ENCODE measurements at places on chromosomes 13 and 19.

- DNase-seq = no peak
Measured at GRCh38 chr19:650121-650520, 10.4 kb downstream of the FGF22 start.

DNA sequence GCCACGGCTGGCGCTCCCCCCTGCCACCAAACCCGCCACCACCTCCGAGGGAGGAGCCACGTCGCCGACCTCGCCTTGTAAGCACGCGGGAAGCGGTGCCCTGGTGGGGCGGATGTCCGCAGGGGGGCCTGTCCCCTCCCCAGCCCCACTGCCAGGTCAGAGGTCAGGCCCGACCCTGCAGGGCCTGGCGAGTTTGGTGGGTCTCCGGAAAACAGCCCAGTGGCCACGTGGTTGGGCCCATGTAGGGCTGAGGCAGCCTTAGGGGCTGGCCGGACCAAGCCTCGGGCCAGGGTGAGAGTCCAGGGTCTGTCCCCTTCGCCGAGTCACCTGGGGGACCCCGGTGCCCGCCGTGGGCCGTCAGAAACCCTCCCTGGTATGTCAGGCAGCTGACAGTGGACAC is 26.5 kb downstream of the SMIM24 start:
- no peak for DNase-seq

DNA sequence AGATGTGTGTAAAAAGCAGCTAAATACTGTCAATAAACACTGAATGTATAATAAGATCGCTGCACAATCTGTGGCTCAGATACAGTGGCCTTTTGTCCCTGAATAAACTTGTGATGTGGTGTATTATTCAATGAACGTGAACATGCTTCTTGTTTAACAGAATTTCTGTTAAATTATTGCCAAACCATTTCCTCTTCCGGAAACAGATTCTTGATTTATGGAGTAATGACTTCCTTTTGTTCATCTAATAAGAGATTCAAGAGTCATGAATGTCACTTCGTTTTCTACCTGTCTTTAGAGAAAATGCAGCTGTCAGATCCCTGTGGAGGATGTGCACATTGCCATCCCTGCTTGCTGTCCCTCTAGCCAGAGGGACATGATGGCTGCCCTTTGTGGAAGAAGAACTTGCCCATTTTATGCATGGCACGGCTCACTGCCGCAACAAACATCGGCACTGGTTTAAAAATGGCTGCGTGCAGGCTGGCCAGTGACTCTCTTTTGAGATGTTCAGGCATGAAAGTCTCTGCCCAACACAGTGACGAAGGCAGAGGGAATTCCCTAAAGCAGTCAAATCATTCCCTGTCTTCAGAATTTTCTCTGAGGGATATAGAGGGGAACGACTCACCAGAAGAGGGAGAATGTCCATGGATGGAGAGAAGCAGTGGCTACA is 3.1 kb upstream of the TNFSF13B start:
- peak; percentile 60 for DNase-seq

- no peak for DNase-seq
Measured at GRCh38 chr19:33595783-33596182, 26.0 kb upstream of the CHST8 start.

DNA sequence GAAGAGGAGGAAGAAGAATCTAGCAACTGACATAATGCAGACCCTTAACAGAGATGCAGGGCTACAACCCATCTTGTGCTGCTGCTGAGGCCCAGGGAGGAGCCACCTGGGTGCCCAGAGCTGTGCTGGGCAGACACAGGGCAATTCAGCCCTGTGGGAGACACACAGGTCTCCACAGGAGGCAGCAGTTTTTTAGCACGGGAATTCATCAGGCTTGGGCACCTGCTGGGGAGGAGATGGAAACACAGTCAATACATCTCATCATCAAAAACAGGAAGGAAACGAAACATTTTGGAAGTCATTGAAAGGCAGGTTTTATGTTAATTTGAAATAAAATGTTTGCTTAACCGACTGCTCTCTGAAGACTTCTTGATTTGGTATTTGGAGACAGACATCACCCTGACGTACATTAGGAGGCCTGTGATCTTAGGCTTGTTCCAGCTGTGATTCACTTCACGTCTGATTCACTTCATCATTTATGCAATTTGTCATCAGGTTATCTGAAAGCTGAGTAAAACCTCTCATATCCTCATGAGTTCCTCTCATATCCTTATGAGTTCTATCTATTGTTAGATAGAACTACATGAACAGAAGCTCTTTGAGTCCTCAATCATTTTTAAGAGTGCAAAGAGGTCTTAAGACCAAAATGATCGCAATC is 77.4 kb downstream of the CYSLTR2 start:
- peak; percentile 12 for DNase-seq

DNA sequence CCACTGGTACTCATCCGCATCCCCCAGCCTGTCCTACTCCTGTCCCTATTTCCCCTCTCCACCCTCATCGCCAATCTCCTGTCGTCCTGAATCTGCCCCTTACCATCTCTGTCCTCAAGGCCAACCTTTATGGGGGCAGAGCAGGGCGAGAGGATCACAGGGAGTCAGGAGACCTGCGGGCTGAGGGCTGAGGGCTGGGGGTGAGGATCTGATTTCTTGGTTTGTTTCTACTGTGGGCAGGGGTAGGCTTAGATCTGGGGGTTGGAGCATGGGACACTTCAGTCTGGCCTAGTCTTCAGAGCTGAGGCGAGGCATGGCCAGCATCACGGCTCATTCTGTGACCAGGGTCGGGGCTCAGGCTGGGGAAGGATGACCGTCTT is 16.5 kb upstream of the ERCC1 start:
- no peak for DNase-seq

DNA sequence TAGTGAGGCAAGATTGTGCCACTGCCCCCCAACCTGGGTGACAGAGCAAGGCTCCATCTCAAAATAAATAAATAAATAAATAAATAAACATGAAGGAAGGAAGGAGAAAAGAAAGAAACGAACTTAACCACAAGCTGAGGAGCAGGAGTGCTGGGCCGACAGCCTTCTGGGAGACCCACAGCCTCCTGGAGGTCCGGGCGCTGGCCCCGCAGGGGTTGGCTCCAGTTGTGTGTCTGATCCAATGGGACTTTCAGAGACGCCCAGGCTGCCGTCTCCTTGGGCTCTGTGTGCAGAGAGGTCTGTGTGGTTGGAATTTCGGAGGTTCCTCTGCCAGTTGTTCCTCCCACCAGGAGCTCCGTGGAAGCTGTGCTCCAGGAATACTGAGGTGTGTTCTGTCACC is 36.0 kb upstream of the MCF2L start:
- no peak for DNase-seq

GRCh38 chr13:24660023-24660741 is 20.0 kb upstream of the ATP12A start:
- DNase-seq = no peak

GRCh38 chr19:28905996-28906395 is 307.0 kb downstream of the UQCRFS1 start:
- DNase-seq = no peak

GRCh38 chr19:38409631-38410133 is 6.8 kb downstream of the FAM98C start:
- DNase-seq = no peak

DNA sequence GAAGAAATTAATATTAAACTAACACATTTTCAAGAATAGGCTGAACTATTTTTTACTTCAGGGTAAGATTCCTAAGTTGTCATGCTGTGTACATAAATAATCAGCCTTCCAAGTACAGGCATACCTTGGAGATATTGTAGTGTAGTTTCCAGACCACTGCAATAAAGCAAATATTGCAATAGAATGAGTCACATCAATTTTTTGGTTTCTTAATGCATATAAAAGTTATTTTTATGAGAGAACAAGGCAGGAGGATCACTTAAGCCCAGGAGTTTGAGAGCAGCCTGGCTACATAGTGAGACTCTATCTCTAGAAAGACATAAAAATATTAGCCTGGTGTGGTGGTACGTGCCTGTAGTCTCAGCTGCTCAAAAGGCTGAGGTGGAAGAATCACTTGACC is 511.5 kb downstream of the UQCRFS1 start:
- DNase-seq = no peak

DNA sequence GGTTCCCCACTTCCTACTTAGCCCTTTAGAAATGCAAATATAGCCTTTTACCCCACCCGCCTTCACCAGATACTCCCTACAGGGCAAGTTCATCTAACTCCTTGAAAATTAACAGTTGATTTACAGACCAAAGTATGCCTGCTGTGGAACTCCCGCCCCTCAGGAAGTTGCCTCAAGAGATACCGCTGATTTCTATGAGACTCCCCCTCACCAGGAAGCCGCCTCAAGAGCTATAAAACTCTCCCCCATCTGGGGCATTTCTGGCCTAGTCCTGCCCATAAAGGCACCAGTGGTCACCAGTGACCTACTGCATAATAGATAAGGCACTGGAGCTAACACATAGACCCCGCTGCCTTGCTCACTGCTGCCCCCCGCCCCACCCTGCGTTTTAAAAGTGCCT is 201.7 kb upstream of the UBL3 start:
- no peak for DNase-seq

GRCh38 chr13:99330942-99331341 is 23.7 kb upstream of the GPR183 start:
- no peak for DNase-seq

GRCh38 chr19:4811328-4812131 is 20.0 kb downstream of the TICAM1 start:
- peak; percentile 24 for DNase-seq

GRCh38 chr19:31595521-31595920 is 246.3 kb upstream of the TSHZ3 start:
- DNase-seq = no peak

DNA sequence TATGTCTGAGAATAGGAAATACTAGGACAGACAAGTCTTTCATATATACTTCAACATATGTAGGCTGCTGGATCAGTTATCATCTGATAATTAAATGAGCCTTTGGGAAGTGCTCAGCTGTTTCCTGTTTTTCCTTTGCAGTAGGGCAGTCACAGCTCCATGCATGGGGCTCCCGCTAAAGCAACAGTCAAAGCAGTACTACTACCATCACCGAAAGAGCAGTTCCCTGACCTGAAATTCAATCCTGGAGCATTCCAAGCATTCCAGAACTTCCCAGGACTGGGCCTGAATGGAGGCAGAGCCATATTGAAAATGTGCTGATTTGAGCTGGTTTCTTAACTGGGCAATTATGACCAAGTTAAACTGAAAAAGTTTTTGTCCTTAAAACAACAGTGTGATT is 20.5 kb downstream of the MICU2 start:
- no peak for DNase-seq

DNA sequence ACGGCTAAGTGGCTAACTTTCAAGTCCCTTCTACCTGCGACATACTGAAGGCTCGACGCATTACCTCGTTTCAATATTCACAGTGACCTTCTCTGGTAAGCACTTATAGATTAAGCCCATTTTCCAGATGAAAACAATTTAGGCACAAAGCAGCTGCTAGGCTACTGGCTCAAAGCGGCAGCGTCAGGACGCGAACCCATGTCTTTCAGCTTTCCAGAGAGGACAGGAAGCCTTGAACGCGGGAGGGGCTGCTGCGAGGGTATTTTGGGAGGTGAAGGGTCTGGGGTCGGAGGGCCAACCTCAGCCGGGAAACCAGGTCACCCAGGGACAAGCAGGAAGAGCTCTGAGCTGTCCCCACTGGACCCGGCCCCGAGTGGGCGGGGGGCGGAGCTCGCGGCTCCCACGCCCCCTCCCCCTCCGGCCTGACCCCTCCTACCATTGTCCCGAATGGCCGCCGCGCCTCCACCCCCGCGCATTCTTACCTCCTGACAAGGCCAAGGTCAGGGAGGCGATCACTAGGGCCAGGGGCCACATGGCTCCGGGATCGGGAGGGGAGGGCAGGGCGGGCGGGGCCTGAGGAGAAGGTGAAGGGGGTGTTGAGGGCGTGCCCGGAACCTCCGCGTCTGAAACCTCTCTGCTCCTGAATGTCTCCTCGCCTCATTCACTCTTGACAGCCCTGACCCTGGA is at the start of gene KLK13:
KLK13 (minus strand) TSS at position 559 of the 687 bp plus-strand sequence; CDS start at position 534, 25 bp downstream.
- DNase-seq = no peak

GRCh38 chr13:93180356-93180969 is 46.1 kb upstream of the GPC6 start:
- DNase-seq = no peak

GRCh38 chr13:112933649-112934048 is 35.4 kb upstream of the MCF2L start:
- DNase-seq = no peak
